ENCODE measurements at places on chromosomes 7 and 10.

DNA sequence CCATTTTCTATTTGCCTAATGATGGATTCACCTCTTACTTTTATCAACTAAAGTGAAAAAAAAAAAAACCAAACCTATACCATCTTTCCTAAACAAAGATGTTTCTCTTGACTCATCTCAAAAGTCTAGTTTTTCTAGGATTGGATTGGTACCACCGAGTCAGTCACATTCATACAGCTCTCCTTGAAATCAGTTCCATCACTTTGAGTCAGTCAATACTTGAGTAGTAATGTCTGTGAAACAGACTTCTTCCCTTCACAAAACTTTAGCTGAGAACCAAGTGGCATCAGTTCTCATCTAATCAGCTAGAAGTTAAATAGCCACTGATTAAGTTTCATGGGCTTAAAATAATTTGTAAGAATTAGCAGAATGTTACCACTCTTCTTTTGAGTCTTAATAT lies 13.3 kb downstream of the CDK6 start:
- DNase-seq = no peak

GRCh38 chr7:140883378-140883777 lies 41.4 kb downstream of the BRAF start:
- DNase-seq = no peak

DNA sequence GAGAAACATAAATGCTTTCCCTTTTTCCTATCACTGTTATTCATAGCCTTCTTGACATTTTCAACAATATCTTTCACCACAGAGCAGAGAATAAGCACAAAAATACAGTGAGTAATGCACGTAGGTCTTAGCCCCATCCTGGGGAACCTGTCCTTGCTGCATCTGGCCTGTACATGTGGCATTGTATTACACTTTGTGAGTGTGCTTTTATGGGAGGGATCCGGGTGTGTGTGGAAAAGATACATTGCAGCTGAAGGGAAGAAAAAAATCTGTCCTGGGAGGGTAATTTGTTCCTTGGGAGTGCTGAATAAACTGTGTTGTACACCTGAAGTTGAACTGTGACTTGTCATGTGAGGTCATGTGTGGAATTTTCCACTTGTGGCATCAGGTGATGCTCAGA lies 422.7 kb upstream of the LRGUK start:
- no peak for DNase-seq

GRCh38 chr10:74949034-74949832 lies 122.8 kb downstream of the KAT6B start:
- DNase-seq = no peak

GRCh38 chr10:112643600-112644264 lies 196.7 kb downstream of the VTI1A start:
- no peak for DNase-seq

DNA sequence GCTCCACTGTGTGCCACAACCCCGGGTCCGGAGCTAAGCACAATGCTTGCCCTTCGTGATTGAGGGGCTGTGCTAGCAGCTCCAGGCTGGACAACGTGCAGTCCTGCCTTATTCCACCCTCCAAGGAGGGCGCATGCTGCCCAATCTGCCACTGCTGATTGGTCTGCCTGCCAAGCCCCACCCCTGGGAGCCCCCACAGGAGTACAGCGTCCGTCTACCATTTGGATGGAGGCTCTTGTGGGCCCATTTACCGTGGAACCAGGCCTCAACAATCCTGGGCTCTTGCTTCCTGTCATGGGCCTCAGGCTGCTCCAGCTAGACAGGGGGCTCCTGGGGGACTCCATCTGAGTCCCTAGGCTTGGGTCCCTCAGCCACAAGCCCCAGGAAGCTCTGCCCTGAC lies 173.3 kb downstream of the SLIT1 start:
- DNase-seq = no peak

DNA sequence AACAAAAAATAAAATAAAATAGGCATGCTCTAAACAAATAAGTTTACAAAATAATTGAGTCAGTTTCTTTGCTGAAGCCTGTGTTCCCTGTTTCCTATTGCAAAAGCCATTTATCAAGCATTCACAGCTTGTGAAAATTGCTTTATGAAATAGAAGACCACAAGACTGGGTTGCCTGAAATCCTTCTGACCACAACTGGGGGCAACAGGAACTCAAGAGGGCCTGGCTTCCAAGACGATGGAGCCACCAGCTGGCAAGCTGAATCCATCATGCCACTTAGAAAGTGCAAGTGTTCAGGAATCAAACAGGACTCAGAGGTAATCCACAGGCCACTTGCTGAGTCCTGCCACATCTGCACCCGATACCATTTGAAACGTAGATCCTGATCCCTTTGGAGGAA lies 752 bp upstream of the ABCA13 start:
- DNase-seq = no peak

DNA sequence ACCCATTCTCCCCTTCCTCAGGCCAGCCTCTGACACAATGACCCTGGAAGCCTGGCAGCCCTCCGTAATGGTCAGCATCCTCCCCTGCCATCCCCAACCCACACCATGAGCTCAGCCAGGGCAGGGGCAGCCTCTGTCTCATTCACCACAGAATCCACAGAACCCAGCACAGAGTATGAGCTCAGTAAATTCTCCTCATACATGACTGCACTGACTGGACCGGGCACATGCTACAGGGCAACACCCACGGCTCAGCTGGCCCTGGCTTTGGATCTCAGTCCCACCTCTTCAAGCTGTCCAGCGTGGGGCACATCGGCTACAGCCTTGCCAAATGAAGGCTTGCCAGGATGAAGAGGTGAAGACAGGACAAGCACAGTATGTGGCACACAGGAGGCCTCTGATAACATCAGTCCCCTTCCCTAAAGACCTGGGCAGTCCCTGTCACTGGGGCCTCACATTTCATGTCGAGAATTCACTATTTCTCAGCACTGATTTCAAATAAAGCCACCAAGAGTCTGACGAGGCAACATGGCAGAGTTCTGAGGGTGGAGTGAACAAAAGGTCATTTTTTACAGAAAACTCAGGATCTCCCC lies 7.9 kb downstream of the GPRIN2 start:
- DNase-seq = no peak

DNA sequence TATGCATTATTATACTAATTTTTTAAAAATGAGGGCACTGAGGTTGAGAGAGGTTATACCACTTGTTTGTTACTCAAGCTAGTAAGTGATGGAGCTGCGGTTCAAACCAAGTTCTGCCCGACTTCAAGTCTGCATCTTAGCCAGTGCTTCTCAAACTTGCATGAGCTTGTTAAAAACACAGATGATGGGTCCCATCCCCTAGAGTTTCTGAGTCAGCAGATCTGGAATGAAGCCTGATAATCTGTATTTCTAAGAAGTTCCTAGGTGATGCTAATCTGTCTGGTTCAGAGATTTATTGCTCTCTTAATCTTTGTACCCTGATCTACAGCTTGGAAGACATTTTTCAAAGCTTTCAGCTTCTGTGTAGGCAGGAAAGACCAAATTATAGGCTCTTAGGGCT lies 67.7 kb upstream of the CC2D2B start:
- DNase-seq = no peak

DNA sequence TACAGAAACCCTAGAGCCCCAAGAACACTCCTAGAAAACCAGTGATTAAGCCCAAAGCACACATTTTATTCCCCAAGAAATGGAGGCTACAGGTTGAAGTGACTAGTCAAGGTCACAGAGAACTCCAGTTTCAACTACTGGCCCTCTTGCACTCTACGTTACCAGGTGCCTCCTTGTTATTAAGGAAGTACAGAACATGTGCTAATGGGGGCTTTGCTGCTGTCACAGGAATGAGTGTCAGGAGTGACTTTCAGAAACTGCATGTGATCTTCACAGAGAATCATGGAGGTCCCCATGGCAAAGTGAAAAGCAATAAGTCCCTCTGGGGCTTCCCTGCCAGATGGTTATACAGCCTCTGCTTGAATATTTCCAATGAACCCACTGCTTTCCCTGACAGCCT lies 19.3 kb downstream of the JAZF1 start:
- no peak for DNase-seq

DNA sequence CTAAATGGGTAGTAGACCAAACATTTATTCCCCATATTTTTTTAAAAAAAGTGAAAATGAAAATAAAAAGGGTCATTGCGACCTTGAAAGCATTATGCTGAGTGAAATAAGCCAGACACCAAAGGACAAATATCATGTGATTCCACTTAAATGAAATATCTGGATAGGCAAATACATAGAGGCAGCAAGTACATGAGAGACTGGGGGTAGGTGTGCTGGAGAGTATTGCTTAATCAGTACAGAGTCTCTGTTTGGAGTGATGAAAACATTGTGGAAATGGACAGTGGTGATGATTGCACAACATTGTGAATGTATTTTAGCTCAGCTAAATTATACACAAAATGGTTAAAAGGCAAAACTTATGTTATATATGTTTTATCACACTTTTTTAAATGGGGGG lies 169.4 kb downstream of the AKR1D1 start:
- DNase-seq = no peak

DNA sequence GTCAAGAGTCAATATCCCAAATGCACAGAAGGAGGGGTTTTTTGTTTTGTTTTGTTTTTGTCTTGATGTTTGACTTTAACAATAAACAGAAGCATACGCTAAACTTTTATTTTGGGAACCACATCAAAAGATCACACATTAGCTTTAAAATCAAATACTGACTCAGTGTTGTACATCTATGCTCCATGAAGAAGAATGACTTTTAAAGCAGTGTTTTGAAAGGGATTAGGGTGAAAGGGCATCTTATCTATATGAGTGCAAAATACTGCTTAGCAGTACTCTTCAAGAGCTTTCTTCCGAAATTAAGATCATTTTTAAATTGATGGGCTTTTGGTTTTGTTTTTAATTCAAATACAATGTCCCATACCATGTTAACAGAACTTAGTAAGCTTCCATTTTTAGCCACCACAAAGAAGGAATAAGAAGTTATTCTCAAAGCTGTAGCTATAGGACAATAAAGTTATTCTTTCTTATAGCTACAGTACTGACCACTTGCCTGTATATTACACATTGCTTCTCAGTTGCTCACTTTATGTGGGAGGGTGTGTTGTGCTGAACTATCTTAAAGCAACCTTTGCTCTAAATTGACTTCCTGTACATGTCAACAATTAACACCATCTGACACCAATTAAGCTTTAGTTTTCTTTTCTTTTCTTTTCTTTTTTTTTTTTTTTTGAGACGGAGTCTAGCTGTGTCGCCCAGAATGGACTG lies 144.3 kb upstream of the KAT6B start:
- DNase-seq = no peak

DNA sequence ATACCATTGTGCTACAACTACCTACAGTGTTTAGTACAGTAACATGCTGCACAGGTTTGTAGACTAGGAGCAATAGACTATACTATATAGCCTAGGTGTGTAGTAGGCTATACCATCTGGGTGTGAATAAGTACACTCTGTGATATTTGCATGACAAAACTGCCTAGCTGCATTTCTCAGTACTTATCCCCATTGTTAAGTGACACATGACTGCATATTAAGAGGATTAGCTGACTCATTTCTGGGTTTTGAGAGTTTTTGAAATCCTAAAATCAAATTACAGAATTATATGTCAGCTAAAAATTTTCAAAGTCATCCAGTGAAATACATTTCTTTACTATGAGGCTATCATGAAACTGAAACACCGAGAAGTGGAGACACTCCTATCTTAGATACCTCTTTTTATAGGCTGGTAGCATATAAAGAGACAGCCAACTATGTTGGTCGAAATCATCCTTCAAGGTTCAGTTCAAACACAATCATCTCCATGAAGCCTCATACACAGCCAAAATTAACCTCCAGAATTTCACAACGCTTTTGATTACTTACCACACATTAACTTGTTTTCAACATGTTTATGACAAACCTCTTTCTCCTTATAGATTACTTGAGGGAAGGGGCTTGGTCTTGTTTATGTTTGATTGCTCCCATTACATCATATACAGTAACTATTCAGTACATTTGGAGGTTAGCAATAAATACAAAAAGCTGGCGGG lies 89.8 kb upstream of the ANK3 start:
- no peak for DNase-seq

DNA sequence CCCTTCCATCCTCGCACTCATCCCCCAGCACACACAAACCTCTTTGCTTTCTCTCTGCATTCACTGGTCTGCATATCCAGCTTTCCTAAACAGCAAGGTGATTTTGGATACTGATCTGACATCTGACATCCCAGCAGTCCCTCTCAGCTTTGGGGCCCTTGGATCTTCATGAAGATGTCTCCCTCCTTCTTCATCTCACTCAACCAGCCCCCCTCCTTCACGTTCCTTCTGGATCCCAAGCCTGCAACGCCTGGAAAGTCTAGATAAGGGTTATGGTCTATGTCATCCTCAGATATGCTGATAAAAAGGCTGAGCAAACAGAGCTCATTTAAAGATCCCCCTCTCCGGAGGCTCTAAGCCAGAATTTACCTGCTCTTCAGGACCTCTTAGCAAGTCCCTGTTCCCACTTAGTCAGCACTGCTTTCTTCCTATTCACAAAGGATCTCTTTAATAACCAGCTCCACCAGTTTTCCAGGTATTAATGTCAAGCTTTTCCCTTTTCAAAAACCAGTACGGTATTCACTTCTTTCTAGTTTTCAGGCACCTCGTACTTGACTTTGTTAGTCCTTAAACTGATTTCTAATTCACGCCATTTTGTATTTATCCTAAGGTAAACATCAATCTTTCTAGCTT lies 38.9 kb downstream of the CREB3L2 start:
- no peak for DNase-seq

DNA sequence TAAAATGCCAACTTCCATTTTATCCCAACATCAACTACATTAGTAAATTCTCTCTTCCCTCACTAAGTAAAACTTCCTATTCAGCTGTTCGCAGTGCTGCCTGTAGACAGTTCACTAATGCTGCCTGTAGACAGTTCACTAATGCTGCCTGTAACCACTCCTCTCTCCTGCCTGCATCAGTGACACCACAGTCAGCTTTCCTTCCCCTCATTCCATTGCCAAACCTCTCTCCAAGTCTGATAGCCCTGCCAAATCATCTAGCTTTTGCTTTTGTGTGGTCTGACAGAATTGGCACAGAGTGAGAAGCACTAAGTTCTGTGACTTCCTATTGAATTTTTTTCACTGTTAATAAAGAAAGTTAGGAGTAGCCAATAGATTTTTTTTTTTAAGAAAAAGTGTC lies 43.0 kb upstream of the MACC1 start:
- DNase-seq = no peak

DNA sequence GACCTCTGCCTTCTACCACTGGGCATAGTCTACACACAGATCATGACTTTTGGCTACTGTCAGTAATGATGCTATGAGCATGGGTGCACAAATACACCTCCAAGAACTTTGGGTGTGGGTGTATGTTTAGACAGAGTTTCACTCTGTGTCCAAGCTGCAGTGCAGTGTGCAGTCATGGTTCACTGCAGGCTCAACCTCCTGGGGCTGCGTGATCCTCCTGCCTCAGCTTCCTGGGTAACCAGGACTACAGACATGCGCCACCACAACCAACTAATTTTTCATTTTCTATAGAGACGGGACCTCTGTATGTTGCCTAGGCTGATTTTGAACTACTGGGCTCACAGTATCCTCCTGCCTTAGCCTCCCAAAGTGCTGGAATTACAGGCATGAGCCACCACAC lies 194.4 kb downstream of the NSUN6 start:
- no peak for DNase-seq

DNA sequence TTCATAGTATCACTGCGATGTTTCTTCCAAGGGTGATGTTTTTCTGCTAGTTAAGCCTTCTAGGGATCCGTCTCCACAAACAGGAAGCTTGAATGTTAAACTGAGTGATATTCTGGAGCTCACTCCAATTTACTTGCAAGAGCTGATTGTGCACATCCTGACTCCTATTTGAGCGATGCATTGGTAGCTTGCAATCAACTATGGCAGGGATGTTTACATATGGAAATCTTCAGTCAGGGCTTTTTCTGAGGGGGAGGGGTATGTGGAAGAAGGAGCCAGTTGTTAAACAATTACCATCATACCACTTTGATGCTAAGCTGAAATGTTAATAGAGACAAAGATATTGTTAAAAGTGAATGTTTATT lies 43.2 kb upstream of the NXPH1 start:
- no peak for DNase-seq

Data from stimulated activated CD4-positive, alpha-beta T cell treated with anti-CD3 and anti-CD28 coated beads, Interleukin-12 subunit alpha, Interleukin-12 subunit beta, amount 100 ng/mL, for 48 hours (primary cell).